Heart left ventricle (tissue), 16 donors: ENCODE measurements at places on chromosomes 7 and 10. TPM values are rescaled to one million over a fixed set of nuclear protein-coding genes. Genes with fewer than 3 reads are reported as not detected.
A peak's percentile ranks its signal among the peaks of the same experiment; 100 is the strongest.

GPR15LG gene
- not detected for total RNA-seq

KAZALD1 gene
- 9.2 TPM for total RNA-seq

RNF148 gene
- 0.20 TPM for total RNA-seq

PAPOLB gene
- 0.05 TPM for total RNA-seq

MNX1 gene
- not detected for total RNA-seq

DDX50 gene
- 18.5 TPM for total RNA-seq

MYH16 gene
- total RNA-seq = not detected

FOXP2 gene
- total RNA-seq = 1.1 TPM

IRF5 gene
- 7.4 TPM for total RNA-seq

ADCYAP1R1 gene
- 1.3 TPM for total RNA-seq

ASB10 gene
- total RNA-seq = 26.9 TPM

ACSM6 gene
- not detected for total RNA-seq

DNA sequence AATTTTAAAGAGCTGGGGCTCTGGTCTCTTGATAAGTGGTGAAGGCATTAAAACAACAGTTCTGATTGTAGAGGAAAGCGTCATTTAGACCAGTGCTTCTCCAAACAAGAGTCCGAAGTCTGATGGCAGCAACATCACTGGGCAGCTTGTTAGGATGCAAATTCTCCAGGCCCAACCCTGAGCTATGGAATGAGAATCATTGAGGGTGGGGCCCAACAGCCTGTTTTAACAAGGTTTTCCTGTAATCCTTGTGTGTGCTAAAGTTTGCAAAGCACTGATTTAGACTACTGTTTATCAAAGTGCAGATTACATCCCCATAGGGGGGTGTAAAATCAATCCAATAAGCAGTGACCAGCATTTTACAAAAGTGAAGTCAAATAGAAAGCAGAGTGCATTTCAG is 2.6 kb upstream of the ZNRF2 start:
- DNase-seq = no peak

- no peak for DNase-seq
Measured at GRCh38 chr10:78513330-78513729, 479.7 kb downstream of the RPS24 start.

GRCh38 chr10:83142074-83142563 is 997.2 kb upstream of the GHITM start:
- no peak for DNase-seq

- DNase-seq = no peak
Measured at GRCh38 chr10:14329746-14330173, 964 bp downstream of the FRMD4A start.

- no peak for DNase-seq
Measured at GRCh38 chr7:94612661-94613060, 43.3 kb downstream of the SGCE start.

DNA sequence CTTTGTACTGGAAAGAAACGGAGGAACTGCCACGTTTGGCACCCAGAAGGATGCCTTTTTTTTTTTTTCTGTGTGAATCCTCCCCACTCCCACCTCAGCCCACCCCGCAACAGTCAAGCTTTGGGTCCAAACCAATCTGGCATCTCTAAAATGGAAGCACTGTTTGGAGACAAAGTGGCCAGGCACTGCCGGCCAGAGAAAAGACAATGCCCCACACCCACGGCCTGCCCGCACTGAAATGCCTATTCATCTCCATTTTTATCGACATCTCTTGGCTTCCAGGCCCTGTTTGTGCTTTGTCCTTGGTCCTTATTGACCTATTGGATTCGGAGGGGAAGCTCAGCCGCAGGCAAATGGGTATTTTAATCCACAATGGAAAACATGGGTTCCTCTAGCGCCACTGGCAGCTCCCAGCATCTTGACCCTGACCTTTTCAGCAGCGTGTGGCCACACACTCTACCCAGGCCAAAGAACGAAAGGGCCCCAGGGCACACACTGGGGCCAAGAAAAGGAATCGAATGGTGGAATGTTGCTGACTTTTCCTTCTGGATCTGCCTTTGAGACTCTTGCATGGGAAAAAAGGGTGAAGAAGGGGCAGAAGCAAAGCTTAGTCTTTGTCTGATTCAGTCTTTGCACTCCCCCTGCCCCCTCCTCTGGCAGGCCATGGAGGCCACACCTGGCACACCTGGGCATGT is 162.6 kb upstream of the CDCA7L start:
- no peak for DNase-seq

GRCh38 chr10:84540022-84540616 is 211.7 kb downstream of the CCSER2 start:
- DNase-seq = no peak

DNA sequence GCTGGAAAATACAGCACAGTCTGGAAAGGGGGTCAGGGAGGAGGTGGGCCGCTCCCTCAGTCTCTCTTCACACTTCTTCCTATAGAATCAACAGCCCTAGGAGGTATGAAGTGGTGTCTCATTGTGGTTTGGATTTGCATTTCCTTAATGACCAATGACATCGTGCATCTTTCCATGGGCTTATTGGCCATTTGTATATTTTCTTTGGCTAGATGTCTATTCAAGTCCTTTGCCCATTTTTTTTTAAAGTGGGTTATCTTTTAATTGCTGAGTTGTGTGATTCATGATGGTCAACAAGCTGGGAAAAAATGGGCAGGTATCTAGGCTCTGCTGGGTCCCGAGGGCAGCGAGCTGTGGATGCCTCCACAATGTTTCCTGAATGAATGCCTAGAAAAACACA is 29.1 kb downstream of the TMEM130 start:
- DNase-seq = no peak

DNA sequence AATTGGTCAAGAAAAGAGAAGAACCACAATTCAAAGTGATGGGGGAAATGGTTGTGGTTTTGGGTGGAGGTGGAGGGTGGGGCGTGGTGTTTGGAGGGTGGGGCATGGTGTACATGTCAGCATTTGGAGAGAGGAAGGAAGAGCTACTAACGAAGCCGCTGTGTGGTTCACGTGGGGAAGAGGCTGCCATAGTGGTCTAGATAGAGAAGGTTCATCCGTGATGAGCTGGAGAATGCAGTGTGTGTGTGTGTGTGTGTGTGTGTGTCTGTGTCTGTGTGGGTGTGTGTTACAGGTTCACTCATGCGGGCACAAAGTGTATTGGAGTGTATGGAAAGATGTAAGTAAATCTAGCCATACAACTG is 6.1 kb upstream of the VCL start:
- DNase-seq = peak; percentile 32

- DNase-seq = no peak
Measured at GRCh38 chr7:140017034-140017433, 45.7 kb downstream of the PARP12 start.

DNA sequence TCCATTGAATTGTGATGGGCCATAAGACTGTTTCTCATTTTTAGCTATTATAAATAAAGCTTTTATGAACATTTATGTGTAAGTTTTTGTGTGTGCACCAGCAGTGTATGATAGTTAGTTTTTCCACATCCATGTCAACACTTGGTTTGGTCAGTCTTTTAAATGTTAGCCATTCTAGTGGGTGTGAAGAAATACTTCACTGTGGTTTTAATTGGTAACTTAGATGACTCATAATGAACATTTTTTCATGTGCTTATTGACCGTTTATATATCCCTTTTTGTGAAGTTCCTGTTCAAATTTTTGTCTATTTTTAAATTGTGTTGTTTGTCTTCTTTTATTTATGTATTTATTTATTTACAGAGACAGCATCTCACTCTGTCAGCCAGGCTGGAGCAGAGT is 23.6 kb upstream of the PDK4 start:
- no peak for DNase-seq

- no peak for DNase-seq
Measured at GRCh38 chr7:36001546-36001945, 151.5 kb upstream of the EEPD1 start.

- no peak for DNase-seq
Measured at GRCh38 chr10:32618482-32618881, 172.5 kb downstream of the CCDC7 start.

DNA sequence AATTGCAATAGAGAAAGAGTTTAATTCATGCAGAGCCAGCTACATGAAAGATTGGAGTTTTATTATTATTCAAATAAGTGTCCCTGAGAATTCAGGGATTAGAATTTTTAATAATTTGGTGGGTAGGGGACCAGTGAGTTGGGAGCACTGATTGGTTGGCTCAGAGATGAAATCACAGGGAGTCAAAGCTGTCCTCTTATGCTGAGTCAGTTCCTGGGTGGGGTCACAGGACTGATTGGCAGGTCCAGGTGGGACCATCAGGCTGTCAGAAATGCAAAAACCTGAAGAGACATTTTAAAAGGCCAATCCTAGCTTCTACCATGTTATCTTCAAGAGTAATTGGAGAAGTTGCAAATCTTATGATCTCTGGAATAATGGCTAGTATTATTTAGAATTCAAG is 56.0 kb upstream of the KAT6B start:
- DNase-seq = no peak

GRCh38 chr10:110006358-110007160 is 1.2 kb upstream of the ADD3 start:
- peak; percentile 79 for DNase-seq

GRCh38 chr10:49419005-49419404 is 23.1 kb upstream of the DRGX start:
- DNase-seq = no peak

DNA sequence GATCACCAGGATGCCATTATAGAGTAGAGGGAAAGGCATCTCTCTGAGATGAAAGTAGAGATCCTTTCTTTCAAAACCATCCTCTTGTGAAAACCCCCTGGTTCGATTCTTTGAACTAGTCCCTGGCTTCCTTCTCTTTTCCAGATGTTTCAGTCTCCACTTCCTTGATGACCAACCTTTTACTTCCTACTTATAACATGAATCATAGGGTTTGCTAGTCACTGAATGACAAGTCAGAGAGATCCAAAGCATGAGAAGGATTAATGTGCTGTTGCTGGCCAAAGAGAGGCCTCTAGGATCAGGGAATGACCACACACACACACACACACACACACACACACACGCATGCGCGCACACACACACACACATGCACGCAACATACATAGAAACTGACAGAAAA is 161.1 kb upstream of the FRMD4A start:
- no peak for DNase-seq

DNA sequence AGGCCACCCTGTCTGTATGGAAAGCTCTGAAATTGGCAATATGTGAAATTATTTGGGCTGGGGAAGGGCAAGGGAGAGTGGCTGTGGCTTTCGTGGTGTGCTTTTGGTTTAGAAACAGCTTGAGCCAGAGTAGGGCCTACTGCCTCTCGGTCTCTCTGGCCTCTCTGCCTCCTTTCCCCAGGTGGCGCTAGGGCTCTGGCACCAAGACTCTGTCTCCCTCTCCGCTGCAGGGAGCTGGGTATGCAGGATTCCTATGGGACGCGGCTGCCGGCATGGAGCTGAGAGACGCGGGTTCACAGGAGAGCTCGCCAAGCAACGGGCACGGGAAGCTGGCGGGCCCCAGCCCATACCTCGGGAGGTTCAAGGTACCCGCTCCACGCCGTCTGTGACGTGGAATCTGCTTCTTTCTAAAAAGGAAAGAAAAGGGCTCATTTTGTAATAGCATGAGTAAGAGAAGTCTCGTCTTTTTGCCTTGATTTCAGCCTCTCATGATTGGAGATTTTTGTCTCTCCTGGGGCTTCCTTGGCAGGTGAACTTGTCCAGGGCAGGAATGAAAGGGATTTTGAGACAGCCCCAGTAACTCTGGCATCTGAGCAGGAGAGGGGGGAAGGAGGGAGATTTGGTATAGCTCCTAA is 105.1 kb upstream of the ANLN start:
- DNase-seq = no peak

- no peak for DNase-seq
Measured at GRCh38 chr7:2554661-2555111, 638 bp downstream of the BRAT1 start.

GRCh38 chr10:102997998-102998397 is 79.9 kb downstream of the CNNM2 start:
- DNase-seq = no peak

DNA sequence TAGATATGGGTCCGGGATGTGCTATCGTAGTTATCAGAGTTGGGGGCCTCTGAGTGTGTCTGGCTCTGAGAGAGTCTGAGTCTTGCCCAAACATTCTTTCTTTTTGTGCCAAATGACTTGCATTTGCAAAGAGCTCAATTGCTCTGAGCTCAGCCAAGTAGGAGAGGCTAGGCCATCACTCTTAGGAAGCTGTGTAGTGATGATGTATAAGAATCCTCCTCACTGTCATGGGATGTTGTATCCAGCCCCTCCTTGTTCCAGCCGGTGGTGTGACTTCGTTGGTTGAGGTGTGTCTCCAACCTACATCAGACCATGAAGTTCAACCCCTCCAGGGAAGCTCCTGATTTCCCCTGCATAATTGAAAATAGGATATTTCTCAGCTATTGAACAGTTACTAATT is 97.5 kb upstream of the NPS start:
- DNase-seq = no peak

- peak; percentile 44 for DNase-seq
Measured at GRCh38 chr7:55131142-55131929, 112.5 kb downstream of the EGFR start.

DNA sequence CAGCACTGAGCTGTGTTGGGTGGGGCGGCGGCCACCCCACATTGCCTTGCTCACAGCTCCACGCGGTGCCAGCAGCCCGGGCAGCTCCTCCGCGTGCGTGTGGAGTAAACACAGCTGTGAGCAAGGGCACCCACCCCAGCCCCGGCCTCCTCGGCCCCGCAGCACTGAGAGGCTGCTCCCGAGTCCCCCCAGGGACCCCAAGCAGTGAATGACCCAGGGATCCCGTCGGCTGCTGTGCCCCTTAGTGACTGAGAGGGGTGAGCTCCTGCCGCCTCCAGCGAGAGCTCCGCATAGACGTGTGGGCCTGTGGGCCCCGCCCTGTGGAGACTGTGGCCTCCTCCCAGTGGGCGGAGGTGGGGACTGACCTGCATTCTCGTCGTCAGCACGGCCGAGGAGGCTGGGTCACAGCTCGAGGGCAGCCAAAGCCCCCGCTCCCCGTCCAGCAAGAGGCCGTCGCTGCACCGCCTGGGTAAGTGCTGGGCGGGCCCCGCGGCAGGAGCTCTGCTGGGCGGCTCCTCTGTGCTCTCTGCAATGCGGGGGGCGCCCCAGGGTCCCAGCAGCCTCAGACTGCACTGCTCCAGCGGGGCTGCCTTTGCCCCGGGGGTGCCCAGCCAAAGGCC is 29.9 kb upstream of the UTF1 start:
- peak; percentile 19 for DNase-seq

- DNase-seq = no peak
Measured at GRCh38 chr7:151552352-151553028, 32.8 kb upstream of the RHEB start.

- DNase-seq = no peak
Measured at GRCh38 chr7:35613150-35613549, 81.8 kb downstream of the HERPUD2 start.

- no peak for DNase-seq
Measured at GRCh38 chr7:124764051-124764846, 1.3 kb downstream of the GPR37 start.

DNA sequence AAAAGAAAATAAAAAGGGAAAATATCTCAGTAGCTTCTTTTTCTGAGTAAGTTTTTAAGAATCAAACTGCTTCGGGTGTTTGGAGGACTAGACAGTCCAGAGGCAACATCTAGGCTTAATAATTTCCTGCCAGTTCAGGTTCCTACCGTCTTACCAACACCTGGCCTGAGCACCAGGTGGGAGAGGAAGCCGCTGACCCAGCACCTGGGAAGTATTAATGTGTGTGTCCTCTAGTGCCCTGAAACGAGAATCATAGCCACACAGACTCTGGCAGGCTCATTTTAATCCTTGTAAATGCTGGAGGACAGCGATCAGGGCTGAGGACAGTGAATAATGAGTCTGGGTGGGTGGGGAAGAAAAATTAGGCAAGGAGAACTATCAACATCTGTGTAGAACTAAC is 137.4 kb downstream of the ZNF438 start:
- DNase-seq = no peak
